Cardiac septum (tissue), 1 donor: ENCODE measurements at places on chromosomes 12 and 14. TPM values are rescaled to one million over a fixed set of nuclear protein-coding genes. Genes with fewer than 3 reads are reported as not detected.

LRRC23 gene
- total RNA-seq: 13.3 TPM

CLEC1B gene
- not detected for total RNA-seq

PNP gene
- total RNA-seq: 17.4 TPM

PRKD1 gene
- 4.3 TPM for total RNA-seq

FSCB gene
- total RNA-seq: not detected

FZD10 gene
- total RNA-seq: not detected

KRT5 gene
- total RNA-seq: not detected

FAM186B gene
- total RNA-seq: 0.48 TPM

TAS2R7 gene
- total RNA-seq: not detected

KCNH5 gene
- not detected for total RNA-seq

- DNase-seq: no peak
Measured at GRCh38 chr12:68109001-68109400, 50.5 kb downstream of the IFNG start.

GRCh38 chr12:30010071-30011052 is 226.6 kb upstream of the TMTC1 start:
- no peak for DNase-seq

DNA sequence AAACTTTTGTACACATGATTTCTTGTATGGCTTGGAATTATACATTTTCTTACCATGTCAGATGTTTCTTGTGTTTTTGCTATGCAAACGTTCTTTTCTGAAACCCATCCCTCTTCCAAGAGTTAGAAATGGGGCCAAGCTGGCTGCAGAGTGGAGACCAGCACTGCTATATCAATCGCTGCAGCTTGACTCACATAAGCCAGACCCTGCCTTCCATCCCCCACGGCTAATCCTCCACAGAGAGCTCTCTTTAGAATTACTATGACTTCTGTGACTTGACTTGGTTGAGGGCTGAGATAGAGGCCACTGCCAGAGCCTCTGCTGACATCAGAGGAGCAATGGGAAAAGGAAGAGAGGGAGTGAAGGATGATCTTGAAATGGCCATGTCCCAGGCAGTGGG is 147.9 kb downstream of the DACT1 start:
- DNase-seq: no peak

- no peak for DNase-seq
Measured at GRCh38 chr12:24966951-24967564, 18.2 kb upstream of the BCAT1 start.

GRCh38 chr14:32709027-32709426 is 229.7 kb upstream of the NPAS3 start:
- no peak for DNase-seq

- no peak for DNase-seq
Measured at GRCh38 chr12:70698345-70698744, 61.1 kb upstream of the PTPRB start.

- no peak for DNase-seq
Measured at GRCh38 chr14:76924371-76925096, 98.3 kb downstream of the LRRC74A start.

GRCh38 chr14:39581474-39581873 is 149.2 kb upstream of the FBXO33 start:
- no peak for DNase-seq

- DNase-seq: peak; percentile 92
Measured at GRCh38 chr14:104677512-104678332, 11.7 kb upstream of the INF2 start.

- no peak for DNase-seq
Measured at GRCh38 chr14:66857867-66858266, 331.4 kb upstream of the GARIN2 start.

DNA sequence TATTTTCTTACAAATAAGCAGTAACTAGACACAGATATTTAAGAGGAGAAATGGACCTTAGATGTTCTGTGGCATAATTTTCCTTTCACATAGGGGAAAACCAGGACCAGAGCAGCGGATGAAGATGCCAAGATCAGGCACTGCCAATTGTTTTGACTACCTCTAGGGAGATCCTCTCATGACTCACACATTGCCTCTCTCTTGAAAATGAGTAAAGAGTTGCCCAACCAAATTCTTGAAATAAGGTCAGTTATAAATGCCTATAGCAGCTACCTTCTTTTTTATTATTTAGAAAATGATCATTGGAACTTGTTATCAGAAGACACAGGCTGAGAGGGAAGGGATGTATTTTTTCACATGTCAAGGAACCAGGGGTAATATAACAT is 263.4 kb upstream of the PLEKHG7 start:
- no peak for DNase-seq

DNA sequence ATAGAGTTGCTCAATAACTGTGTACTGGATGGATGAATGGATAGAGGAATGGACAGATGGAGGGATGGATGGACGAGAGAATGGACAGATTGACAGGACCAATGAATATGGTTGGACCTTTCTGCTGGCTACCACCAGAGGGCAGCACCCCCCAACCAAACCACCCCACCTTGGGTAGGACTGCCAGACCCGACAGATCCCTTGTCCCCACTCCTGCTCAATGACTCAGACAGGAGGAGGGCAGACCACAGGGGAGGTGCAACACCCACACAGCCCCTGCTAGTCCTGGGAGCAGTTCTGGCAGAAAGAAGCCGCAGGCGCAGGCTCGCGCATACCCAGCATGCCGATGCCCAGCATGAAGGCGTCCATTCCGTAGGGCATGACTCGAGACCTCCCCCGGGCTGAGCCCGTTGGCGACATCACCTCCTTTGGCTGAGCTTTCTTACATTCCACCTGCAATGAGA is 12.4 kb downstream of the MSI1 start:
- DNase-seq: peak; percentile 89

DNA sequence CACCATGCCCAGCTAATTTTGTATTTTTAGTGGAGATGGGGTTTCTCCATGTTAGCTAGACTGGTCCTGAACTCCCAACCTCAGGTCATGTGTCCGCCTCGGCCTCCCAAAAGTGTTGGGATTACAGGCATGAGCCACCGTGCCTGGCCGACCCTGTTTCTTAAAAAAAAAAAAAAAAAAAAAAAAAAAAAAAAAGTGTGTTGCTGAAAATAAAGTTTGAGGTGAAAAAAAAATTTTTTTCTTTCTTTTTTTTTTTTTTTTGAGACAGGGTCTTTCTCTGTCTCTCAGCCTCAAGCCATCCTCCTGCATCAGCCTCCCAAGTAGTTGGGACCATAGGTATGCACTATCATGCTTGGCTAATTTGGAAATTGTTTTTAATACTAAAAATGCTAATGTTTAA is 11.3 kb downstream of the RBM25 start:
- DNase-seq: no peak

DNA sequence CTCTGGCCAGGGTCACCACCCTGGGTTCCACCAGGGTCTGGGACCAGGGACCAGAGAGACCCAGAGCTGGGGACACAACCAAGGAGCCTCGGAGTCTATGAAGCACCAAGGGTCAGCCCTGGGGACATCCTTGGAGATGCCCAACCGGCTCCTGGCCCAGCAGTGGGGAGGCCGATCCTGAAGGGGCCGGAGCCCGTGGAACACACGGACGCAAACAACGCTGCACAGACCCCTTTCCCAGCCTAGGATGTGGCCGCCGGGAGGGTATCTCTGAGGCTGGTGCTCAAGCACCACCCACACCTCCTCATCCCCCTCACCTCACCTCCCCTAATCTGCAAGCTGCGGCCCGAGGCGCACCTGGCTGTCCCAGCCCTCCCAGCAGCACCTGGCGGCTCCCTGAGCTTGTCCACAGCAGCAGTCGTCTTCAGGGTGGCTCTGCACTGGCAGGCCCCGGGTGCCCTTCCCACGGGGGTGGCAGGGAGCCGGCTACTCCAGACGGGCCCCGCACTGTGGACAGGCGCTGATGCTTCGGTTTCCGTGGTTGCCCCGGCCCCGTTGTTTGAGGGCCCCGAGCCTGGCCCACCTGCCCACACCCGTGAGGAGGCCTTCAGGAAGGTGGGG is 146.8 kb upstream of the C14orf180 start:
- peak; percentile 72 for DNase-seq

DNA sequence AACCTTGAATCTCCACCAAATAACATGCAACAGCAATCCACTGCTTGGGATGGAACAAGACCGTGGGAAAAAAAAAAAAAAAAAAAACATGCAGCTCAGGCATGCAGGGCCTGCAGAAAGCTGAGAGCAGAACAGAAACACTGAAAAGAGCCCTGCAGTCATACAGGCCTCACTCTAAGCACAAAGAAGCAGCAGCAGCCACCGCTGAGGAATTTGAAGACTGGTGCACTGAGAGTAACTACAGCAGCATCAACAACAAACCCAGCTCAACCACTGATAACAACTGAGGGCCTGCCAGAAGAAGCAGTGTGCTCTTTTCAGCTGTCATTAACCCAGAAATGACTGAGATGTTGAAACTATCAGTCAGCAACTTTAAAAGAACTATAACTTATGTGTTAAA is 354.7 kb upstream of the TMTC1 start:
- no peak for DNase-seq
